ENCODE measurements at places on chromosomes 13 and 19.

DNA sequence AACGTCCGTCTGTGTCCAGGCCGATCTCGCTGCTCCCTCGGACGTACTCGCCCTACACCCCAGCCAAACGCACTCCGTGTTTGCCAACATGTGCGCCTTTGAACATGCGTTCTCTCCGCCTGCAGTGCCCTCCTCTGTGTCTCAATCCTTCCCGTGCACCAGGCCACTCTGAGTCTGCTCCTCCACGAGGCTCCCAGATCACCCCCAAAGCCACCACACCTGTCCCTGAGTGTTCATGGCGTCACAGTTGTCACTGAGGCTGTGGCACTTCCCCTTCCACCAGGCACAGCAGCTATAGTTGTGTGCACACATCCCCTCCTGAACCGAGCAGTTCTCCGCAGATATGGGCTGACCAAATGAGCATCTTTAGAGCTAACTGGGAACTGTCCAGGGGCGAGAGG lies 35.6 kb downstream of the RASA3 start:
- no peak for DNase-seq

- DNase-seq: peak; percentile 83
These were observed 32.2 kb downstream of the MYO9B start for GRCh38 chr19:17107546-17108452.

- no peak for DNase-seq
These were observed 8.2 kb downstream of the ZNF584 start for GRCh38 chr19:58416604-58417003.

GRCh38 chr19:10190026-10190425 lies 4.7 kb downstream of the DNMT1 start:
- DNase-seq: no peak

GRCh38 chr13:32384702-32385101 lies 43.2 kb downstream of the N4BP2L1 start:
- DNase-seq: no peak

GRCh38 chr19:33520048-33520643 lies 1.4 kb downstream of the PEPD start:
- no peak for DNase-seq

- no peak for DNase-seq
These were observed 108.5 kb downstream of the PTPRS start for GRCh38 chr19:5231857-5232678.

DNA sequence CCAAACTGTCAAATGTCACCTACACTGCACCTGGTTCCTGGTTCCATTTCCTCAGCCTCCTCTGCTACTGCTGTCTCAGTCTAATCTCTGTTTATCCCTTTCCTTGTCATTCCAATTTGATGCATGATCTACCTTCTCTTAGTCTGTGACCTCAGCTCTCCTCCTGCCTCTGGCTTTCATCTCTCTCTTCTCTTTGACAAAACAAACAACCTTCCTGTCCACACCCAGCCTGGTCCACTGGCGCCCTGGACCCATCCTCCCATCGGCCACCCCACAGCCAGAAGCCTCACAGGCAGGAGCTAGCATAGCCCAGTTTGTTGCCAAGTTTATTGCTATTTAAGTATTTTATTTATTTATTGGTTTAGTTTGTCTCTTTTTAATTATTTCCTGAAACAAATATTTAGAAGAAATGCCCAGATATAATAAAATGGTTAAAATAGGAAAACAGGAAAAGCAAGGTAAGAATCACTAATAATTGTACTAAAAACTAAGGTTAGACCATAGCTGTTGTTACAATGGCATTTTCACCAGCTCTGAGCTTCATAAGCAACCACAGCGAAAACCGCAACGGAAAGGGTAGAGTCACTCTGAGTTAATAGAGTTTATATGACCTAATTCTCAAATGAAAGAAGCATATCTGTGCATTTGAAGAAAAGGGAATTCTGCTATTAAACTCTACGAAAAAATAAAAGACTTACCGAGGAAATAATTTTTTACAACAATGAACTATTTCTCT lies 68.6 kb downstream of the EFNB2 start:
- no peak for DNase-seq

GRCh38 chr13:110055089-110055488 lies 251.9 kb downstream of the COL4A1 start:
- no peak for DNase-seq

Data from AG04449 (cell line).